Progenitor cell of endocrine pancreas (in vitro differentiated cells): ENCODE measurements at places on chromosomes 1 and 21.

DNA sequence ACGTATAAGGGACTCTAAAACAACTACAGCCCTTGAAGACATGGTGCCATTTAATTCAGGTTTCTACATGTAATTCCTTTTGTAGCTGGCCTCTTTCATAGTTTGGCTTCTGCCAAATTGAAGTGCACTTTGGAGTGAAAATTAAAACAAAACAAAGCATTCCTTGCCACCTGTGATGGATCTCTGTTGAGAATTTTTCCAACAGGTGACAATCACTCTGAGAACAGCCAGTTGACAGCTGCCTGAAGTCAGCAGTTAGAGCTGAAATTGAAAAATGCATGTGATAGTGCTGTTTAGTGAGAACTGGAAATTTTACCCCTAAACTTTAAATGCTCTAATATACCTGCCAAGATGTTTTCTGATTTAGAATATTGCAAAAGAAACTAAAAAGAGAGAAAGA, 134.5 kb downstream of the SNX7 start:
- DNase-seq: no peak

- DNase-seq: no peak
Observed at GRCh38 chr1:82143108-82143833, 342.5 kb downstream of the ADGRL2 start.

DNA sequence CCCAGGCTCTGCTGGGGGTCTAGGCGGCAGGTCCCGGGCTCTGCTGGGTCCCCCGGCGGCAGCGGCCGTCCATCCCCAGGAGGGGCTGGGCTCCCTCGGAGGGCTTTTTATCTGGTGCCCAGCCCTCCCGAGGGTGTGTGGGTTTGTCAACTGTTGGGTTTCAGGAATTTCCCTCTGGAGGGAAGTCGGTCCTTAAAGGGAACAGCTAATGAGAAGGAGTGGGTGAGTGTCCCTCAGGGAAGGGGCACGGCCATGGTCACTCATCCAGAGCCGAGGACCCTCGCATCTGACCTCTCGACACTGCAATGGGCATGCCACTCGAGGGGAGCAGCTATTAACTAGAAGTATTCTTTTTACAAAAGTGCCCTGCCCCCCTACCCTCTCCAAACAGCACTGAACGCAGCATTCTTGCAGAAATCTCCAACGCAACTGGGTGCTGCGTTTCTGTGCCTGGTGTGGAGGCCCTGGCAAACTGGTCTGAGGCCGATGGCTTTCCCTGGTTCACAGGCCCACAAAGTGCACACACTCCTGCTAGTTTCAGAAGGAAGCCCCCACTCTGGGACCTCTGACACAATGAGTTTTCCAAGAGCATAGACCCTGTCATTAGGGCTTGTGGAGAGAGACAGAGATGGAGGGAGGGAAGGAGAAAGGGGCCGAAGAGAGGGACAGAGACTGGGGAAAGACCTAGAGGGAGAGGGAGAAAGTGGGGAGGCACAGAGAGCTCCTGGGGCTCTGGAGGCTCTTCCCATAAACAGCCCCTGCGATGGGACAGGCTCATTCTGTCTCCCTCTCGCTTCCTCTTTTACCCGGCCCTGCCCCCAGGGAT, 1.0 kb upstream of the TSPEAR start:
- no peak for DNase-seq

DNA sequence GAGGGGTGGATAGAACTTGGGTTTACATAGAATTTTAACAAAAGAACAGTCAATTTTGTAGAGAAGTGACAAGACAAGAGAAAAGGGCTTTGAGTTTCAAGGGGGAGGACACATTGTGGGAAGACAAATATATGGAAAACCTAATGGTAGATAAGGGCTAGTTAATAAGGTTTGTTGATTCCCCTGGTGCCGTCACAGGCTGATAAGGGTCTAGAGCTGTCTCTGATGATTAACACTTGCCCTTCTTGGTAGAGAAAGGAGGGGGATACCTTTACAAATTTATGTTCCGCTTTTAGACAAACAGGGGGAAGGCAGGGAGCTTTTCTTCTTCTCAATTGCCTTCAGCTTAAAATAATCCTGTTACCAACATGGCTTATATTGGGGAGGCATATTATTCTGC, 124.3 kb downstream of the ETS2 start:
- DNase-seq: no peak

DNA sequence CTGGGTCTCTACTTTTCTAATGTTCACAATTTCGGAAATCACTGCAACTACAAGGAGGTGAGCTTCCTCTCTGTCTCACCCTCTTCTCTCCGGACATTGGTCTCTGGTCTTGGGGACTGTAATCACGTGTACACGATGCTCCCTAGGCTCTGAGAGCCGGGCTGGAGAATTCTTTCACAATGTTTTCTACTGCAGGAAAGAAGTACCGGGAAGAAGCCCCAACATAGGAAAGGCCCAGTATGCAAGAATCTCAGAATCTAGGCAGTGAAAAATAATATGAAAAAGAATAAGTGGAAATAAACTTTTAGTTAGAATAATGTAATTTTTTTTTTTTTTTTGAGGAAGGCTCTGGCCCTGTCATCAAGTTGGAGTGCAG, 13.5 kb upstream of the HJV start:
- no peak for DNase-seq

DNA sequence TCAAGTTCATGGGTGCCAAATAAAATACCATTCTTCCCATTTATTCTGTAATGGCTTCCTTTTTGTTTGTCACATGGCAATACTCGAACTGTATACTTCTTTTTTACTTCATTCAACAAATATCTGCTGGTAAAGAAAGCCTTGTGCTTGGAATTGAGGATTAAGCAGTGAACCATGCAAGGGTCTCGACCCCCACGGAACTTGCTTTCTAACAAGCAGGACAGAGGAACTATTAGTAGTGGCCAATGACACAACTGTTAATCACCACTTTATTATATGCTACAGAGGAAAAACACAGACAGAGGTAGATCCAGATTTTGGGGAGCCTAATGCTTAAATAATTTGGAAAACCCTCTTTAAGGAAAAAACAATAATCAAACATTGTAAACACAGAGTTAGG, 542.2 kb downstream of the DPYD start:
- no peak for DNase-seq

GRCh38 chr1:229297746-229298145, 26.8 kb downstream of the RAB4A start:
- DNase-seq: no peak

DNA sequence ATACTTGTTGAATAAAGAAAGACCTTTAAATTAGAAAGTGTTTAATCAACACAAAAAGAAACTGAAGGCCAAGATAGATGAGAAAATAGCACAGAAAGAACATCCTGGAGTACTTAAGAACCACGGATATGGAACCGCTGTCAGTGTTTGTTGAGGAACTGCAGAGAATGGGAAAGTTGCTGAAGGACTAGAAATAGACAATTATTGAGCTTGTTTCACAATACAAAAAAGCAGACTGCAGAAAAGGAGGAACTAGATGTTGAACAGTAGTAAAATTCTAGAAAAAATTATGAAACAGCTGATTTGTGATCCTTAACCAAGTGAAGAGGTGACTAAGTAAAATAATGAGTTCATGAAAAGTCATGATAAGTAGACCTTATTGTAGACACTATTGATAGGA, 29.7 kb downstream of the MYSM1 start:
- DNase-seq: no peak

DNA sequence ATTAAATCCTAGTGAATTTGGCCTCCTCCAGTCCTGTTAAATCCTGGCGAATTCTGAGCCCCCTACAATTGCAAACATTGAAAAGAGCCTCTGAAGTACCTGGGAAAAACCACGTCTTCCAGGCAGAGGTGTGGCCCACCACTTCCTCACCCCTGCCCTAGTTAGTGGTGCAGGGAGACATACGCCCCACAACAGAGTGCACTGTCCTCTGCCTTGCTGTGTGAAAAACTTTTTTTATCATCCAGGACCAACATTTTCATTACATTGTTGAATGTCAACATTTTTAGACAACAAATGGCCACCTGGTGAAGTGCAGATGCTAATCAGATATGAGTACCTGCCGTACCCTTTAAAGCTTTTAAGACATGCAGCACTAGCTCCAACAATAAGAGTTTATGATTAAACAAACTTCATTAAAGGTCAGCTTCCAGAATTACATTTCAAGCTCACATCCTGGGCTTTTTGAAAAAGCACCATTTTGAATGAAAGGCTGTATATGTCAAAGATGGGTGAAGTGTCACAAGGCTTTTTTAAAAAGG, 13.6 kb upstream of the TMPRSS2 start:
- DNase-seq: no peak

DNA sequence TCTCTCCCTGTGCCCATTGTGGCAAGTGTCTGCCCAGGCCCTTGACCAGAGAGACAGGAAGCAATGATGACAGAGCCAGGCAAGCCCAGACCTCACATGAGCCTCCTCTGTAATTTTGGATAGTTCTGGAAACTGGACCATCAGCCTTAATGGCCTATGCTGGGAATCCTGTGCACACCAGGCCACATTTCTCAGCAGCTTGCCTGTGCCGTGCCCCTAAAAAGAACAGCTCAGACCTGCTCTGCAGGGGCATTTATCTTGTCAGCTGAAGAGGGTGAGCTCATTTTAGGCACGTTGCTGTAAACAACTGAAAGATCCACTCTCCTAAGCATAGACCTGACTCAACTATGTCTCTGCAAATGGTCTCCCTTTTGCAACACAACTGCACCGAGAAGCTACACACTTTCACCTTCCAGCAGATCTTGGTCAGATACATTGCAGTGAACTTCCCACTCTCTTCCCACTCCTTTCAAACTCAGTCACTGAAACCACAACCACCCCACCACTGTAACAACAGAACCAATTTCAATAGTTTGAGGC, 53.5 kb upstream of the BACH1 start:
- DNase-seq: no peak

DNA sequence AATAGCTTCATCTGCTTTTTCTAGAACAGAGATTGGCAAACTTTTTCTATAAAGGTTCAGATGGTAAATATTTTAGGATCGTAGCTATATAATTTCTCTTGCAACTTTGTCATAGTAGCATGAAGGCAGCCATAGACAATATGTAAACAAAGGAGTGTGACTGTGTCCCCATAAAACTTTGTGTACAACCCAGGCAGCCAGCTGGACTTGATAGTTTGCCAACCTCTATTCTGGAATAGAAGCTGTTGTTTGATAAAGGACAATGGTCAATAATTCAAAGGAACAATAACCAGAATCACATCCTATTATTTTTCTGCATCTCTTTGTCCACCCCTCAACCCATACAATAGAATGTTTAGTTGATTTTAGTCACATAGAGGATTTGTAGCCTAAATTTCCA, 286.7 kb downstream of the LMX1A start:
- DNase-seq: no peak

DNA sequence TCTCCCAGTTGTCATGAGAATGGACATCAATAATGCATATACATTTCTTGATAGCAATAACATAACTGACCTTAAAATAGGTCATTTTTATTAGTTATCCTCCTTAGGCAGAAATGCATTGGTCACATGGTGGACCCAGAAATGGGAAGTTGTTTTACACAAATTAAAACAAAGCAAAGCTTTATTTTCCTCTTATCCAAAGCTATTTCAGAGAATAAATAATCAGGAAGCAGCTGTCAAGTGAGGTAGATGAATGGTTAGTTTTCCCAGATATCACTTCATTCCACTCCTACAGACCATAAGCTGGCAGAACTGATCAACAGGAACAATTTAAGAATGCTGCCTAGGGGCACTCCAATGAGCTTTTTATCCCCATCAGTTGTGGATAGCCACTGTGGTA, 16.0 kb upstream of the OLIG1 start:
- DNase-seq: no peak

- no peak for DNase-seq
Observed at GRCh38 chr1:36199934-36200741, 24.1 kb upstream of the THRAP3 start.

DNA sequence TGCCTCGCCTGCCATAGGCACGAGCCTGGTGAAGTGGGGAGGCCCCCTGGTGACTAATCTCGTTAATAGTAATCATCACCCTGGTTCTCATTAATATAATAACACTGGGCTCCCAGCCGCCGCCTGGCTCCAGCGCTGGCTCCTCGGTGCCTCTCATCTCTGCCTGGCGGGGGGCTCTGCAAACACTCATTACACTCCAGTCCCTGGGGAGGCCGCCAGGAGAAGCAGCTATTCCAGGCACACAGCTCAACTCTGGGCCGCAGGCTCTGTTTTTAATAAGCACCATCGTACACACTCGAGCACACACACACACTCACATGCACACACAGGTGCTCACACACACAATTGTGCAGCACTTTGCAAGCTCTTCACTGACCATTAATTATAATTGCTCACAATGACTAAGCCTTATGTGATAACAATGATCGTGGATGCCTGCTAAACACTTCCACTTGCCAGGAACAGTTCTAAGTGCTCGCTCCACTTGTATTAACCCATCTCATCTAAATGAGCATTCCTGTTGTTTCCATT, 52.2 kb downstream of the SDC3 start:
- no peak for DNase-seq

GRCh38 chr1:9361630-9362260, 69.1 kb downstream of the SPSB1 start:
- no peak for DNase-seq

- DNase-seq: no peak
Observed at GRCh38 chr1:95852483-95853070, 618.6 kb downstream of the RWDD3 start.

- DNase-seq: no peak
Observed at GRCh38 chr1:195791796-195792195, 816.4 kb downstream of the KCNT2 start.

- no peak for DNase-seq
Observed at GRCh38 chr1:59410457-59410856, 113.6 kb downstream of the FGGY start.

DNA sequence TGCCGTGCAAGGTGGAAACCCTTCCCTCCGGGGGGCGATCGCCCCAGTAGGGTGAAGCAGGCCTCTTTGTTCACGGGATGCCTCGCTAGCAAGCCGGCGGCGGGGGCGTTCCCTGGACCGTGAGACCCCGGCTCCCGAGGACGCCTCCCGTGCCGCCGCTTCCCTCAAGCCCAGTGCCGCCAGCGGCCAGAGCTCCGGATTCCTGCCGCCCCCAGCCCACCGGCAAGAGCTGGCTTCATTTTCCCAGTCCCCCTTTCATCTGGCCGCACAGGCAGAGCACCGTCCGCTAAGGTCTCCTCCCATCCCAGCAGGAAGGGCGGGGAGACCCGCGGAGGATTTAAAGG, 16.3 kb downstream of the IER5 start:
- DNase-seq: peak; percentile 47
